ENCODE measurements at places on chromosomes 3 and 15.

GRCh38 chr3:52742418-52743041, 28.2 kb downstream of the NEK4 start:
- DNase-seq: peak; percentile 31

DNA sequence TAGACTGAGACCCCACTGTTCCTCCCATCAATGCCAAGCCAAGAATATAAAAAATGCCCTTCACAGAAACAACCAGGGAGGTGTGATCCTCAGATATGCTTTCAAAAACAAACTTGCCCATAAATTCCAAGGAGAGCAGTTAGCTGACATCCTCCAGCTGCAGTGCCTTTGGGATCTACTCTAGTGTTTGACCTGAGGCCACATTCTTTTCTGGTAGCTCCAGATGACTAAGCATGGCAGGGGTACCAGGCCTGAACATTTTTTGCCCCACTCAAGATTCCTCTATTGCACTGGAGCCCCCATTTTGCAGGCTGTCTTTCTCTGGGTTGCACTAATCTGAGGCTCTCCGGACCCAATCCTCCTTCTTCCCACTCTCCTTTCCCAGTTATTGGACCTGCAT, 27.9 kb upstream of the ACP3 start:
- no peak for DNase-seq

DNA sequence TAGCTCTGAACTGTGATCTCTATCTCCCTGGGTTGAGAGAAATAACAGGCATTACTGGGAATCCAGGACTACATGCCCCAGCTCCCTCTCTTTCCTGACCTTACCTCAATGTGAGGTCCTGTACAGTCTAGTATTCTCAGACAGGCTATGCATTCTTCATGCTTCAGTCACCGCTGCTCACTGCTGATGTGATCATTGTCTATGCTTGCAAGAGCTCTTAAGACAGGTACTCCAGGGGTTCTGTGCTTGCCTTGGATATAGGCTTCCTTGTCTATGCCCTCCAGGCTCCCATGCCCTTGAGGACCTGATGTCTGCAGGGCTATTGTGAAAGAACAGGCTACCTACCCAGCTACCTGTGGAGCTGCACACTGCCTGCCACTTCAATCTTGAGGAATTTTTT, 183.6 kb downstream of the MBNL1 start:
- DNase-seq: peak; percentile 2

DNA sequence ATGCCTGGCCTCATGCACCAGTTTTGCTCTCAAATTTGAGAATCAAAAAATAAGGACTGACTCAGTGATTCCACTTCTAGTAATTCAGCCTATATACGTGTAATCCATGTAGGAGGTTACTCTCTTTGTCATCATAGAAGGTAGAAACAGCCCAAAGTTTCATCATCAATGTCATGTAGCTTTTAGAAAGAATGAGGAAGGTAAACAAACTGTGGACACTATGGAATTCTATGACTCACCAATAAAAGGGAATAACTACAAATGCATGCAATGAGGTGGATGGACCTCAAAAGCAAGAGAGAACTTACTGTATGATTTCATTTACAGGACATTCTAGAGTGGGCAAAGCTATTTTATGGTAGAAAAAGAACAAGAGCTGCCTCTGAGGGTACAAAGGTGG, 93.2 kb upstream of the LRIG1 start:
- no peak for DNase-seq

GRCh38 chr15:79680720-79681119, 216.1 kb downstream of the MTHFS start:
- DNase-seq: peak; percentile 59

GRCh38 chr3:33318710-33319380, 41.6 kb downstream of the FBXL2 start:
- peak; percentile 4 for DNase-seq

GRCh38 chr3:38655708-38656300, 6.3 kb upstream of the SCN5A start:
- peak; percentile 57 for DNase-seq

- DNase-seq: no peak
These were observed 21.4 kb upstream of the NR2E3 start for GRCh38 chr15:71788646-71789579.

DNA sequence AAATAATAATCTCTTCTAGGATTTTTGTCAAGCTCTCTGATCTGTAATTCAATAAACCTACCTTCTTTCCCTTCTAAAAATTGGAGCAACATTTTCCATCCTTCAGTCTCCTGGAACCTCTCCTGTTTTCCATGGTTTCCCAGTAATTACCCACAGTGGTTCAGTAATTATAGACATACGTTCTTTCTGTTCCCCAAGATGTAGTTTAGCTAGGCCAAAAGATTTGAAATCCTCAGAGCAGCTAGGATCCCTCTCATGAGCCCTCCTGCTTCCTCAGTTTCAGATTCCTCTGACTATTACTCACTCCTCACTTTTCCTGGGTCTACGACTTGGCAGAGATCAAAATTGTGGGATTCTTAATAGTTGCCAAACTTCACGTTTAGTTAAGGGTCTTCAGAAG, 76.9 kb upstream of the IGSF10 start:
- no peak for DNase-seq

DNA sequence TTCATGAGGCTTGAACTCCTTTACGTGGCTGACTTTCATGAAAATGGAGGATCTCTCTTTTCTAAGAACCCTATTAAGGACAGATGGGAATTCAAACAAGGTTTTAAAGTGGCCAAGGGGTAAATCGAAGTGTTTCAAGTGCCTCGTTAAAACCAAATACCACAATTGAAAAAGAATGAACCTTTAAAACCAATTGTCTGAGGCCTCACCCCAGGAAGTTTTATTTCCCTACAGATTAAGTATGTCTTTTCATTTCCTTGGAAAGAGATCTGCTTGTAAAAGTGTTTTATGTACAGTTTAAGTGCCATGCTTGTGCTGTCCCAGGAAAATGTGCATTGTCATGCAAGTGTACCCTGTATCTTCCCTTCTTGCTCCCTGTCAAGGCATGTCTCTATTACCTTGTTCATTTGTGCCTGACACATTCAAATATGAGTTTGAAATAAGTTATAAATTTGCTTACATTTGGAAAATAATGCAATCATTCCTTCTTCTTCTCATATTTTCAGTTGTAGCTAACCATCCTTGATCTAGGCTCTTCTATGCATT, 138.7 kb downstream of the ZPLD1 start:
- DNase-seq: no peak

- DNase-seq: no peak
These were observed 149.7 kb downstream of the TMEM108 start for GRCh38 chr3:133187870-133188379.

- no peak for DNase-seq
These were observed 2.4 kb downstream of the NEDD4 start for GRCh38 chr15:55990998-55991397.
